ENCODE measurements at places on chromosomes 5 and 9.

- DNase-seq = no peak
These were observed 78.1 kb upstream of the UBTD2 start for GRCh38 chr5:172361566-172362238.

DNA sequence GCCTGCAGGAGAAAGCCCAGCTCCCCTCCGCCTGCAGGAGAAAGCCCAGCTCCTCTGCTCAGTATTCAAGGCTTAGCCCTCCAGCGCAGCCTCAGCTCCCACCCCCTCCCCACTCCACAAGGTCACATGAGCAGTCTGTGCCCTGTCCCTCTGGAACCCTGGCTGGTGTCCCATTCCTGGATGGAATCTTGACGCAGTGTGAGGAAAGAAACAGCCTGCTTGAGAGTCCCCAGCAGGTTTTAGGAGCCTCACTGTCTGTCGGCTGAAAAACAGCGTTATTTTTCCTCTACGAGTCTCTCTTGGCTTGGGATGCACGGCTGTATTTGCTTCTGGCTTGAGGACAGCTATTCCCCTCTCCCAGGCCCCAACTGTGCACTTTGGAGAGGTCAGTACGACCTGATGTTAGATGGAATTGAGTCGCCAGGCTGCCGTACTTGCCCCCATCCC, 210.1 kb upstream of the TRIM32 start:
- no peak for DNase-seq

- DNase-seq = no peak
These were observed 49.3 kb downstream of the RASGEF1C start for GRCh38 chr5:180159756-180160155.

GRCh38 chr9:124721109-124721906, 49.8 kb downstream of the NR6A1 start:
- DNase-seq = no peak
